Karpas-422 (cell line): ENCODE measurements at places on chromosomes 7 and 10. TPM values are rescaled to one million over a fixed set of nuclear protein-coding genes. Genes with fewer than 3 reads are reported as not detected.
A peak's percentile ranks its signal among the peaks of the same experiment; 100 is the strongest.

The CYP2C19 gene
- not detected in 2 replicates for total RNA-seq

The RBP4 gene
- total RNA-seq = not detected in 2 replicates

GRCh38 chr10:114519756-114520293 lies 115.5 kb upstream of the AFAP1L2 start:
- no peak for DNase-seq

The SLC18A2 gene
- total RNA-seq = 0.04 TPM in 1 of 2 replicates, not detected in the other

GRCh38 chr7:68604541-68604940 lies 993.7 kb upstream of the AUTS2 start:
- no peak for DNase-seq

DNA sequence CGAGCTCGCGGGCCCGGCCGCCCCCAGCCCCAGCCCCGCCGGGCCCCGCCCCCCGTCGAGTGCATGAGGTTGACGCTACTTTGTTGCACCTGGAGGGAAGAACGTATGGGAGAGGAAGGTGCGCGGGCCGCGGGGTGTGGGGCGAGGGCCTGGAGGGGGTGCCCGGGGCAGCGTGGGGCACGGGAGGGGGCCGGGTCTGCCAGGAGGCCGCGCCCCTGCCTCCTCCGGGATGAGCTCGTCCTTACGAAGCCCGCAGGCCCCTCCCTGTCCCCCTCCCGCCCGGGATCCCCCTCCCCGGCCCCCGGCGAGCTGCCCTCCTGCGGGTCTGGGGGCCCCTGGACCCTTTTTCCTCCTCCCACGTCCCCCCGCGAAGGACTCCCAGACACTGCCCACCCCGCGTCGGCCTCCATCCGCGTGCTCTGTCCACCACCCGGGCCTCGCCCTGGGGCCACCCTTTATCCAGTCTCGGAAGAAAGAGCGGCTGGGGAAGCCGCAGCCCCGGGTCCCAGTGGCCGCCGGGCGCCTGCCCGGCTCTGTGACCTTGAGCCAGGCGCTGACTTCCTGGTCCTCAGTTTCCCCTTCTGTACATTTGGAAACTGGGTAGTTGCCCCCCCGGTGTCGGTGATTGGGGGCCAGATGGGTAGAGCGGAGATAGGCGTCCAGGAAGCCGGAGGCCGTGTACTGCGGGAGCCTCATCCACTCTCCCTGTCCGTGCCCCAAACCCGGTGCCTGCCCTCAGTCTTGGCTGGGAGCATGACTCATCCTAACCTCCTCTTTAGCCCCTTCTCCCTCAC lies 521 bp downstream of the LIMK1 start:
- DNase-seq = peak; percentile 52

DNA sequence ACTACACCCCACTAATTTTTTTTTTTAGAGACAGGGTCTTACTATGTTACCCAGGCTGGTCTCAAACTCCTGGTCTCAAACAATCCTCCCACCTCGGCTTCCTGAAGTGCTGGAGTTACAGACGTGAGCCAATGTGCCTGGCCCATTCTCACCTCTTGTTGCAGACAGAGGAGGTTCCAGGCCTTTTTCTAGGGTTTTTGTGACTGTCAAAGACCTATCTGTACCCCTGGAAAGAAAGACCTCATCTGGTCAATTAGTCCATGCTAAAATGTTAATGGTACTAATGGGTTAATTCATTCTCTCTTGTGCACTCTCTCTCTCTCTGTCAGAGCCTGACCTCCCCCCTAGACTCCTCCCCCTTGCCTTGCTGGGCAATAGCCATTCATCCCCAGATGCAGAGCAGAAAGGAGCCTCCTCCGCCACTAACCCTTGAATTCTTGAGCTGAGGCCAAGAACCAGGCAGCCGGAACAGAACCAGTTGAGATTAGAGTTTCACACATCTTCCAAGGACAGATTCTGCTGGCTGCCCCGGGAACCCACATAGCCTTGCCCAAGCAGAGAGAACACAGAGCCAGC lies 209.7 kb downstream of the SKIDA1 start:
- no peak for DNase-seq

GRCh38 chr7:78191475-78192079 lies 393.0 kb downstream of the PHTF2 start:
- DNase-seq = no peak

DNA sequence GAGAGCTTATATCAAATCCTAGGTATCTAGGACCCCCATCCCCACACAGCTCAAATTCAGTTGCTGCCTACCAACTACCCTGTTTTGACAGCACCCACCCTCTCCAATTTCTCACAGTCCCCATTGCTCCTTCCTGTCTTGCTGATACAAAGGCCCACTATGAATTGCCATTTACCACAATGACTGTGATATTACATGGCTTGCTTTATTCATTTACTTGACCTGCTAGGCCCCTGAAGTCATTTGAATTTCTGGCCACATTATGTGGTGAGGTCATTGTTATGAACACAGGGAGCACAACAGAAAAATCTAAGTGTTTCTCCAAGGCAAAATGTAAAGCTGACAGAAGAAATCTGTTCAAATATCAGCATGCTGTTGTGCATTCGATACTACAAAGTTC lies 101.4 kb downstream of the PPP1R17 start:
- DNase-seq = no peak

DNA sequence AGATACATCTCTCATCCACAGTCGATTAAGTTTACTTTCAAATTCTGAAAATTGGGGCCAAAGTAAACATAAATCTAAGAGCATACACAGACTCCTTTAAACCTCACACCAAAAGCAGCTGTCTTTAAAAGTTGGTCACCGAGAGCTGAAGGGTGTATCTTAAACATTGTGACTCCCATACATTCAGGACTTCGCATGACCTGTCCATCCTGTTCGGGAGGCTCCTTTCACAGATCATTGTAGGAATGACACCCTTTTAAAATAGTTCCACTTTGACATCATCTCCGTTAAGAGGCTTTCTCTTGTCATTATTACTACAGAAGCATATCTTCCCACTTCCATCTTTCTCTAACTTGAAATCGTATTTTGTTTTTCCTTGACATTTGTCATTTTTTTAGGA lies 440.0 kb downstream of the DNAJB9 start:
- DNase-seq = no peak

- DNase-seq = no peak
Observed at GRCh38 chr10:89296220-89296648, 5.6 kb upstream of the IFIT2 start.

- peak; percentile 48 for DNase-seq
Observed at GRCh38 chr10:88994019-88994418, 3.4 kb downstream of the FAS start.

The WDFY4 gene
- 144 and 181 TPM in 2 replicates for total RNA-seq

The TFPI2 gene
- total RNA-seq = not detected in 2 replicates

GRCh38 chr10:13708256-13708990 lies 121.7 kb downstream of the PRPF18 start:
- no peak for DNase-seq

The SCART1 gene
- total RNA-seq = 6.9 and 7.0 TPM in 2 replicates

- peak; percentile 71 for DNase-seq
Observed at GRCh38 chr7:23938937-23939552, 229.0 kb downstream of the STK31 start.

DNA sequence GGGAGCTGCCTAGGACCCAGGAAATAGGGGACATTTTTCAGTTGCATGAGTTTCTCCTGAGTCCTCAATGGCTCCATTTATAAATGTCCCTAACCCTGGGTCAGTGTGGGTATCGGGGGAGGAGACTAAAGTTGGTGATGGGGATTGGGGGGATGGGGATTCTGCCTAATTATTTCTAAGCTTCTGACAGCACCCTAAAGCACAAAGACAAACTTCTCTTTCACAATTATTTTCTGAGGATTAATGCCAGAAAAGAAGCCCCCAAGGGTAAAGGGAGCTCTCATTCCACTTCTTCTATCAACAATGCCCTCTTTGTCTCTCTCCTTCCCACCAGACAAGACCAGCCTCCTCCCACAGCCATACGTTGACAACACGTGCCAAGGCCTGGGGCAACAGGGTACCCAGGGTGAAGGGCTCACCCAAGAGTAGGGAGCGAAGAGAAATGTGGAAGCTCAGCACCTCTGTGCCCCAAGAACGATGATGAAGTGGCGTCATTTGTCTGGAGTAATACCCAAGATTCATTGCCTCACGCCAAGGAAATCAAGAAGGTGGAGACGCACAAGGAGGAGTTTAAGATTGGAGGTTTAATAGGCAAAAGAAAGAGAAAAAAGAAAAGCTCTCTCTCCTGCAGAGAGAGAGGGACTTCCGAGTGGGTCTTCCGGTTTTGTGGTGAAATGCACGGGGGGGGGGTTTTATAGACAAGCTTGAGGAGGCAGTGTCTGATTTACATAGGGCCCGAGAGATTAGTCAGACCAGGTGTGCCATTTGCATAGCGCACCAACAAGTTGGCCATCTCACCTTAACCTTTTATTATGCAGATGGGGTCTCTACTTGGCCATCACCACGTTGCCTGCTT lies 14.4 kb upstream of the GJC3 start:
- DNase-seq = peak; percentile 82

The NUDT13 gene
- total RNA-seq = 1.3 and 2.7 TPM in 2 replicates

- DNase-seq = no peak
Observed at GRCh38 chr7:18849130-18849529, 268.3 kb downstream of the TWIST1 start.
